ENCODE measurements at places on chromosomes 3 and 15. TPM values are rescaled to one million over a fixed set of nuclear protein-coding genes. Genes with fewer than 3 reads are reported as not detected.

- no peaks in the 10 kb centered on the region for H3K36me3 ChIP-seq
- no peaks in the 10 kb centered on the region for H3K27me3 ChIP-seq
- no peak for DNase-seq
- H3K27ac ChIP-seq = no peak overlapping the region
Observed at GRCh38 chr3:193556841-193557240, 2.1 kb upstream of the ATP13A4 start.

- no peak overlapping the region for H3K4me3 ChIP-seq
- no peak for DNase-seq
Observed at GRCh38 chr3:74491874-74492273, 122.6 kb downstream of the CNTN3 start.

- H3K36me3 ChIP-seq = no peaks in the 10 kb centered on the region
- no peaks in the 10 kb centered on the region for H3K4me1 ChIP-seq
- no peak overlapping the region for H3K4me3 ChIP-seq
- H3K27ac ChIP-seq = no peak overlapping the region
- no peaks in the 10 kb centered on the region for H3K27me3 ChIP-seq
Observed at GRCh38 chr3:83224101-83224868, 1462.8 kb upstream of the GBE1 start.

- no peak for DNase-seq
- H3K27me3 ChIP-seq = no peaks in the 10 kb centered on the region
- no peak overlapping the region for H3K4me3 ChIP-seq
- H3K4me1 ChIP-seq = peaks cover 54% of the 10 kb centered on the region
- H3K36me3 ChIP-seq = peaks cover 34% of the 10 kb centered on the region
Observed at GRCh38 chr3:100069472-100069871, 44.8 kb downstream of the FILIP1L start.

DNA sequence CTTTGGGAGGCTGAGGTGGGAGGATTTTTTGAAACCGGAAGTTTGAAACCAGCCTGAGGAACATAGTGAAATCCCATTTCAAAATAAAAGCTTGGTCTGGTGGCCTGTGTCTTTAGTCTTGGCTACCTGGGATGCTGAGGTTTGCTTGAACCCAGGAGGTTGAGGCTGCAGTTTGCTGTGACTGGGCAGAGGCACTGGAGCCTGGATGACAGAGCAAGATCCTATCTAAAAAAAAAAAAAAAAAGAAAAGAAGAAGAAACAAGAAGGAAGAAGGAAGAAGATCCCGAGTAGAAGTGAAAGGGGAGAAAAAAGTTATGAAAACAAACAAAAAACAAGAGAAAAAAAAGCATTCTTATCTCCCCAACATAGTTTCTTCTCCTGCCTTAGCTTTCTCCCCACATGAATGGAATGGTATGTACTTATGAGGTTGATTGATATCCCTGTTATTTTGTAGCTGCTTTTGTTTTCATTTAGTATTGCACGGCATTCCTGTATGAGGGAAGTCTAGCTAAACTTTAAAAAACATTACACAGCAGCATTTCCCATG, 42.4 kb downstream of the TMEM40 start:
- no peak overlapping the region for H3K4me3 ChIP-seq
- peaks cover 6% of the 10 kb centered on the region for H3K4me1 ChIP-seq
- H3K27me3 ChIP-seq = peaks cover 3% of the 10 kb centered on the region
- no peak for DNase-seq

DNA sequence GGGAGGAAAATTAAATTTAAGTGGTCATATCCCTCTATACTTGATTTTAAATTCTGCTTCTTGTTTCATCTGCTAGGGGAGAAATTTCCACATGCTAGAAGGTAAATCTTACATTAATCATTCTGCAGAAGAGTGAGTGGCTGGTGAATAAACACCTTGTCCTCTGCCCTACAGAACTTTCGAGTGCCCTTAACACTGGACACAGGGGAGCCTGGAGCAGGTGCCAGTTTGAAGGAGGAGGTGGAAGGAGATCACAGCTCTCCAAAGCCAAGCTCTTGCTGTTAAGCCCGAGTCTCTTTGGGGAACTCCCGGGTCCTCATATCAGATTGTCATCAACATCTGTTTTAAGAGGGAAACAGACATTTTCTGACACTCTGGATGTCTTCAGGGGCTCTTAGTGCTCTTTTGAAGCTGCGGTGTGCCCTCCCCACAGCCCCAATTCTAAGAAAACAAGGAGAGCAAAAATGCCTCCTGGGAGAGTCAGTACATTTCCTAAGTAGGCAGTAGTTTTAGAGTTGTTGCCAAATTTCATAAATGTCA, 31.3 kb downstream of the LAMP3 start:
- H3K4me3 ChIP-seq = no peak overlapping the region
- no peaks in the 10 kb centered on the region for H3K27me3 ChIP-seq
- no peak for DNase-seq

The KNG1 gene
- total RNA-seq = not detected

The USP4 gene
- 64.0 TPM for total RNA-seq

The SLC2A2 gene
- not detected for total RNA-seq
